KBM-7 (cell line): ENCODE measurements at places on chromosomes 5 and 9.

DNA sequence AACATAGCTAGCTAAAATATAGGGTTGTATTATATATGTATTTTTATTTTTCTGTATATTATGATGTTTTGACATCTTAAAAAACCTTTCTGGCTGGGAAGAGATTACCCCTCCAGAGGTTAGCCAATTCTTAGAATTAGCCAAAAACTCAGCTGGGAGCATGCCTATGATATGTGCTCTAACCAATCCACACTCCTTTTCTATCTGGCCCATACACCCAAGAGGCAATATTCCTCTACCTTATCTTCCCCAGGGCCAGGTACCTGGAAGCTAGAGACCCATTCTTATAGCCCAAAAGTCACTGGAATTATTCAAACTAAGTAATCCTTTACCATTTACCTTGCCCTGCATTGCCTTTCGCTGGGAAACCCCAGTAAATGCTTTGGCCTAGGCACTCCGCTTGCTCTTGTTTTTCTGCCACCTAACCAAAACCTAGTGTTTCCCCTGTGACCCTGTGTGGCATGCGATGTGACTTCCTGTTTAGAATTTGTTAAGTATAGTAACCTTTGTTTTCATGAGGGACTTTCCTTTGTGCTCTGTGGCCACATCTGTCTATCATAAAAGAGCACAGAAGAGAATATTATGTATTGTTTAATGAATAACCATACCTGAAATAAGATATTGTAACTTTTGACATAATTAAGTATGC lies 37.4 kb downstream of the CSNK1G3 start:
- peak; percentile 43 for DNase-seq

DNA sequence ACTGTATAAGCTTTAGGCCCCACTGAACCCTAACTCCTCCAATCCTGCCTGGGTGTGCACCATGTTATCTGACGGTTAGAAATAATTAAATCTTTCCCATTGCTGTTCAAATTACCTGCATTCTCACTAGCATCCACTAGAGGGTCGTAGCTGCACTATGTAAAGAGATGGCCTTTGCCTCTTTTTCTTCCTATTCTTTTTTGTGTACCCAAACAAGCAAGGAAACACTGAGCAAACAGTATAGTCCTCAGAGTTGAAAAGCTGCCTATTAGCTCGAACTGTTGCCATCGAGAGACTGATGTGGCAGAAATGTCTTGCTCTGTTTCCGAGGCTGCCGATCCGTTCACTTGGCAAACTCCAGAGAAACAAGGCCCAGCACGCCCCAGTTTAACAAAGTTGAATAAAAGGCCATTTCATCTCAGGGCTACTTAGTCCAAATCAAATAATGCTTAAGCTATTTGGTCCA lies 163.8 kb upstream of the TRPM3 start:
- peak; percentile 57 for DNase-seq

DNA sequence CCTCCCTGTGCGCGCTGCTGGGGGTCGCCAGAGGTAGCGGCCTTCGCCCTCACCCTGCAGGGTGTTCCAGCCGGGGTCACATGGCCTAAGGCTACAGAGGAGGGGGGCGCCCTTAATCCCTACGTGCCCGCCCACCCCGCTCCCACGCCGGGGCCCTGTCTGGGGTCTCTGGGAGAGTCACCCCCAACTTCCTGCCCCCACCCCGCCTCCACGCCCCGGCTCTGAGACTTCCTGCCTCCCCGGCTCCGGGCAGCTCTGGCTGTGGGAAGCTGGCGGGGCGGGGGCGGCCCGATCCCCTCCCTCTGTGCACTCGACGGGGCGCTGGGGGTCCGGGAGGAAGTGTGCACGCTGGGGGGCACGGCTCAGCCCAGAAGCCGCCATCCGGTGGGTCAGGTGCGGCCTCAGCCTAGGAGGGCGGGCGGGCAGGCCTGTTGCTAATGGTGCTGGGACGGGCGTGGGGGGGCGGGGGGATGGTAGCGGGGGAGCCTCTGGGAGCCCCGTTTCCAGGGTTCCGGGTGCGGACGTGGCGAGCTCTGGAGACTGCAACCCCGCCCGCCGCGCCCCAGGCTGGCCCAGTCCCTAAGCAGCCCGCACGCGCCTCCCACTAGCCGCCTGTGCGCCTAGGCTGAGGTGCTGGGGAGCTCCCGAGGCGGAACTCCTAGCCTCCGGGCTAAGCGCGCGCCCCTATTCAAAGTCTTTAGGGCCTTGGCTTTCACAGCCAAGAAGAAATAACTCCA lies 61.6 kb downstream of the CXXC5 start:
- DNase-seq = peak; percentile 83

GRCh38 chr5:126801992-126802294 lies 25.0 kb downstream of the LMNB1 start:
- DNase-seq = peak; percentile 39

- peak; percentile 56 for DNase-seq
These were observed 18.9 kb downstream of the MARCHF11 start for GRCh38 chr5:16160706-16161105.

DNA sequence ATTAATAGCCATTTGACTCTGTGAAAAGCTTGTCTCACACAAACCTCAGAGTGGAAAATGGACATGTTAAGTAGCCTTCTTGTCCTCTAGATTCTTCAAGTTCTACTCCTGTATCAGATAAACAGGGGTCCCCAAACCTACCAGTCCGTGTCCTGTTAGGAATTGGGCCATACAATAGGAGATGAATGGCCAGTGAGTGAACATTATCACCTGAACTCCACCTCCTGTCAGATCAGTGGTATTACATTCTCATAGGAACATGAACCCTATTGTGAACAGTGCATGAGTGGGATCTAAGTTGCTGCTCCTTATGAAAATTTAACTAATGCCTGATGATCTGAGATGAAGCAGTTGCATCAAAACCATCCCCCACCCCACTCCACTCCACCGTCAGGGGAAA lies 136.3 kb downstream of the TMEM232 start:
- peak; percentile 14 for DNase-seq

GRCh38 chr5:16179511-16179935 lies at the start of gene MARCHF11:
MARCHF11 (minus strand) TSS chr5:16179791; CDS start chr5:16179575, 216 bp downstream.
- no peak for DNase-seq

- DNase-seq = no peak
These were observed 125.4 kb upstream of the ACOT12 start for GRCh38 chr5:81519217-81519905.

- no peak for DNase-seq
These were observed 418.2 kb downstream of the CDK5RAP2 start for GRCh38 chr9:120161776-120162175.

- DNase-seq = no peak
These were observed 58.0 kb downstream of the GDA start for GRCh38 chr9:72207278-72207677.

- DNase-seq = no peak
These were observed 49.1 kb downstream of the IPPK start for GRCh38 chr9:92620845-92621244.

- peak; percentile 57 for DNase-seq
These were observed 101.7 kb downstream of the GDNF start for GRCh38 chr5:37738057-37738691.

DNA sequence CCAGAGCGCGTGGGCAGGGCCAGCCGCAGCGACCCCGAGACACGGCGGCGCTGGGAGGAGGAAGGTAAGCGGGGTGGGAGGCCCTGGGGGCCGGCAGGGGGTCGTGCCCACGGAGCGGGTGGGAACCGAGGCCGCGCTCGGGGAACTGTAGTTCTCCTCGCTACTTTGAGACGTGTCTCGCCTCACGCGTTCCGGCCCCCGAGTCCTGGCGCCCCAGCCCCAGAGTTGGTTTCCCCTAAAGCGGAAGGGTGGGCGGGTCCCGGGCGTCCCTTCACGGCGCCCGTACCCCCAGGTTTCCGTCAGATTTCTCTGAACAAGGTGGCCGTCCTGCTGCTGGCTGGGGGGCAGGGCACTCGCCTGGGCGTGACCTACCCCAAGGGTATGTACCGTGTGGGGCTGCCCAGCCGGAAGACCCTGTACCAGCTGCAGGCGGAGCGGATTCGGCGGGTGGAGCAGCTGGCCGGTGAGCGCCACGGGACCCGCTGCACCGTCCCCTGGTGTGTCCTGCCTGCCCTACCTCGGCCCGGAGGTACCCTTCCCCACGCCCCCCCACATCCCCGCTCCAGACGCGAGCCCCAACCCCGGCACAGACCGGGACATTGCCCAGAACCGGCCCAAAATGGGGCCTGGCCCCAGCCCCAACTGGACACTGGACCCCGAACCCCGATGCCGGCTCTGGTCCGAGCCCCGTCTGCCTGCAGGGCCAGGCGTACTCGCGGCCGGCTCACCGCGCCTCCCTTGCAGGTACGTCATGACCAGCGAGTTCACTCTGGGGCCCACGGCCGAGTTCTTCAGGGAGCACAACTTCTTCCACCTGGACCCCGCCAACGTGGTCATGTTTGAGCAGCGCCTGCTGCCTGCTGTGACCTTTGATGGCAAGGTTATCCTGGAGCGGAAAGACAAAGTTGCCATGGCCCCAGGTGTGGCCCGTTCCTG lies 709 bp downstream of the UAP1L1 start:
- DNase-seq = no peak

GRCh38 chr5:107950776-107951175 lies 280.0 kb upstream of the EFNA5 start:
- no peak for DNase-seq

- no peak for DNase-seq
These were observed 826.8 kb downstream of the EFNA5 start for GRCh38 chr5:106843812-106844416.

GRCh38 chr5:176446028-176446665 lies 2.0 kb upstream of the FAF2 start:
- no peak for DNase-seq

- no peak for DNase-seq
These were observed 200.4 kb downstream of the CDH10 start for GRCh38 chr5:24444414-24444813.

DNA sequence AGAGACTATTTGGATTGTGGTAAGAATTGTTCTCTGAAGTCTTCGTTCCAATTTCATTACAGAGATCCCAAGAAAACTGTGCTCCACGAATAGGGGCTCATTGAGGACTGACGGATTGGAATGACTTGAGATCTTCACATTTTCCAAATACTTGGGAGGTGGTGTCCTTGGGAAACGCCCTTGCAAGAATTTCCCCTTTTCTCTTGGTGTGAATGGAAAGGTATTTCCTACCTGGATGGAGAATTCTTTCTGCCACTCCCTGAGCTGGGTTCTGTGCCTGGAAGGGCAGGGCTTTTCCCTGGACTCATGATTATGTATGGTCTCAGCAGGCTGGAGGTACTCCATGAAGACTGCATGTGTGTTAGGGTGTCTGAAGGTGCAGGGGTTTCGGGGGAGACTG lies 53.9 kb downstream of the SNX18 start:
- no peak for DNase-seq

- no peak for DNase-seq
These were observed 178.7 kb upstream of the NR3C1 start for GRCh38 chr5:143582176-143582575.

GRCh38 chr5:77797136-77797535 lies 21.0 kb upstream of the TBCA start:
- no peak for DNase-seq

DNA sequence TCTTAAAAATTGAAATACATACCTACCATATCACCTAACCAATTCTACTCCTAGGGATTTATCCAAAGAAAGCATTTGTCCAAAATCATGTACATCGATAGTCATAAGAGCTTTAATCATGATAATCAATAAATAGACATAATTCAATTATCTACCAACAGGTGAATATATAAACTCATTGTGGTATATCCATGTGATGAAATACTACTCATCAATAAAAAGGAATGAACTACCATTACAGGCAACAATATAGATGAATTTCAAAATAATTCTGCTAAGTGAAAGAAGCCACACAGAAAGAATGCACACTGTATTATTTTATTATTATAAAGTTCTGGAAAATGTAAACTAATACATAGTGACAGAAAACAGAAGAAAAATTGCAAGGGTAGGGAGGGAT lies 81.8 kb downstream of the RFX3 start:
- no peak for DNase-seq

- DNase-seq = peak; percentile 7
These were observed 27.5 kb downstream of the FSD1L start for GRCh38 chr9:105475302-105475701.
